ENCODE measurements at places on chromosomes 7 and 10.

DNA sequence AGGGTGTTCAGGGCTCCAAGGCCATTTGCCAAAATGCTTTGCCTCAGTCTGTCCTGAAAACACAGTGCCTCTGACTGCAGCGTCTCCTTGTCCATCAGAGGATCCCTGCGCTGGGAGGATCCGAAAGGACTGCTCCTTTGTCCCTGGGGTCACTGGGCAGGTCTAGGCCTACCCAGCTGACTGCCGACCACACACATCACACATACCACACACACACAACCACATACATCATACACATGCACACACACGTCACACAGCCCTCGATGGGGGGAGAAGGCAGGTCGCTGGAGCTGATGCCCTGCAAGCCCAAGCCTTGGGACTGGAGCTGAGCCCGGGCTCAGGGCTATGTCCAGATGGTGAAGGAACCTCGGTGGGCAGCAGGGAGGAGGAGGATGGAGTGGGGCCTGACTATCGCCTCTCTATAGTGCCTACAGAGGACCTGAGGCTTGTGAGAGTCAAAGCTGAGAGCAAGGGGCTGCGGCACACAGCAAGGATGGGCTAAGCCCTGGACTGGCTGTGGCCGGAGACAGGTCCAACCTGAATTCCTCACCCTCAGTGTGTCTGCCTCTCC, 29.1 kb downstream of the GPRIN2 start:
- DNase-seq = no peak

GRCh38 chr7:44087911-44088838, 5.8 kb upstream of the POLM start:
- no peak for DNase-seq

DNA sequence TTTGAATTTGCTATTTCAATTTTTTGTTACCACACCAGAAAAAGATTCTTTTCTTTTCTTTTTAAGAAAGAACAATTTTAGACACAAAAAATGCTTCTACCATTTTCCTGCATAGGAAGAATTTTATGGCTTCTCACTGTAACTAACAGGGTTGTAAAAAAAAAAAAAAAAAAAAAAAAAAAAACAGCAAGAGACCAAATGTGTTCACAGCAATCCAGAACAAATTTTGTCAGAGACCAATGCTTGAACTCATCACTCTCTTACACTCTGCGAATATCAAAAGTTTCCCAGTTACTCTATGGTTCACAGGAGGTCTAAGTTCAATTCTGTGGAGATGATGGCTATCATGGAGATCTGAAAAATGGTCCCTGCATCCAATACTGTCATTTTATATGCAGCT, 84.4 kb downstream of the CHCHD3 start:
- no peak for DNase-seq

GRCh38 chr10:119834188-119834587, 38.5 kb downstream of the MCMBP start:
- no peak for DNase-seq

- peak; percentile 67 for DNase-seq
Observed at GRCh38 chr10:101031796-101032636, 982 bp downstream of the SFXN3 start.

DNA sequence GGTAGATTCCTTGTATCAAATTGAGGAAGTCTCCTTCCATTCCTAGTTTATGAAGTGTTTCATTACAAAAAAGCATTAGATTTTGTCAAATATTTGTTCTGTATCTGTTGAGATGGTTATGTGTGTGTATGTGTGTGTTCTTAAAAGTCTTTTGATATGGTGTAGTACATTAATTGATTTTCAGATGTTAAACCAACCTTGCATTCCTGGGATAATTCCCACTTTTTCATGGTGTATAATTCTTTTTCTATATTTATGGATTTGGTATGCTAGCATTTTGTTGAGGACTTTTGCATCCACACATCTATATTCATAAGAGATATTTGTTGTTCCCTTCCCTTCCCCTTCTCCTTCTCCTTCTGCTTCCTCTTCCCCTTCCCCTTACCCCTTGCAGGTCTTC, 8.9 kb upstream of the GIMAP8 start:
- DNase-seq = no peak

DNA sequence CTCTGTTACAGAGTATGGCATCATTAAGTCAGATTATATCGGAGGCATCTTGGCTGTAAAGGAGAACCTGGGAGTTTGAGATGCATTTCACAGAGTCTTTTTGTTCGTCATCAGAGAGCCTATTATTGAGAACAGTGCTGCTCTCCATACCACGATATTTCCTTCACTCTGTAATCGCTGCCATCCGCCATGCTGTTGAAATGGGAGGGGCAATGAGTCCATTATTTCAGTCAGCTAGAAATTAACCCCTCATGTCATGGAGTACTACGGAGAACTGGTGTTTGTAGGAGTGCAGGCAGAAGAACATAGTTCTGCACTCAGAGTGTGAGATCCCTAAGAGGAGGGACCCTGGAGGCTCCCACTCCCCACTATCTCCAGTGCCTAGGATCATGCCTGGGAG, 59.2 kb downstream of the SLC16A12 start:
- DNase-seq = no peak

DNA sequence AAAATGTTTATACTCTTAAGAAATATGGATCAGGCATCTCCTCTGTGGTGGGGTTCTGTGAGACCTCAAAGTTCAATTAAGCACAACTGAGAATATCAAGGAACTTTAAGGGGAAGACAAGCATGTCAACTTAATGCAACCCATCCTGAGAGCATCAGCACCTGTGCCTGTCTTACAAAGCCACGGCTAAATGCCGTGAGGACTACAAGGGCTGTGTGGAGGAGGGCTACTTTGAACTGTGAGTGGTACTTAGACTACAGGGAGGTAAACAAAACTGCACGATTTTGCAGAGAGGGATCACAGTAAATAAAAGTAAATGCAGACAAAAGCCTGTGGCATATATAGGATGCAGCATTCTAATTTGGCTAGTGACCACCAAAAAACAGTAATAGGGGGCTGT, 139.1 kb downstream of the ATE1 start:
- DNase-seq = no peak

DNA sequence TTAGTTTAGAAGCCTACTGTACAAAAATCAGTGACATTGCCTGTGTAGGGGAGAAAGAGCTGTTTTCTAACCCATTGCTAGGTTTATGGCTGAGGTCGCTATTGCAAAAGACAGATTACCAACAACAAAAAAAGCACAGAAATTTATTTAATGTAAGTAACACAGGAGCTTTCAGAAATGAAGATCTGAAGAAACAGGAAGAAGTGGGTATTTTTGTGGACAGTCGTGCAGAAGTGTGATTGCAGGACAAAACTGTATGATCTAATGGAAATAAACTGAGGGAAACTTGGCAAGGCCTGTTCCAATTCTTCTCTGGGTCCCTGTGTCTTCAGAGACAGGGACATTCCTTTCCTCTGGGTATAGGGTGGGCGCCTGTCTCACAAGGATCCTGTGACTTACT, 87.4 kb downstream of the APBB1IP start:
- DNase-seq = no peak

DNA sequence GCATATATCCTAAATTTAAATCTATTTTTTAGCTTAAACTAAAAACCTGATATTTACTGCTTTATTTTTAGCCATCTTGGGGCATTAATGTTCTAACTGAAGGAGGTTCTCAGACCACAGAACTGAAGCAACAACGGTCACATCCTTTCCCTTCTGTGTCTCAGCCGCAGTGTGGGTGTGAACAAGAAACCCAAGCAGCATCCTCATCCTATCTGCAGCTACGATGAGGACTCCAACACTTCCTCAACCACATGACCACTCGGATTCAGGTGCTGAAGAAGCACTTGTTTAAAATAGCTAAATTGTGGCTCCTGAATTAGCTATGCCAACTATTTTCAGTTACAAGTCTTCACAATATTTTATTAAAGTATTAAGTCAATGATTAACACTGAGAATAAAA, 5.3 kb downstream of the ESYT2 start:
- DNase-seq = peak; percentile 96

DNA sequence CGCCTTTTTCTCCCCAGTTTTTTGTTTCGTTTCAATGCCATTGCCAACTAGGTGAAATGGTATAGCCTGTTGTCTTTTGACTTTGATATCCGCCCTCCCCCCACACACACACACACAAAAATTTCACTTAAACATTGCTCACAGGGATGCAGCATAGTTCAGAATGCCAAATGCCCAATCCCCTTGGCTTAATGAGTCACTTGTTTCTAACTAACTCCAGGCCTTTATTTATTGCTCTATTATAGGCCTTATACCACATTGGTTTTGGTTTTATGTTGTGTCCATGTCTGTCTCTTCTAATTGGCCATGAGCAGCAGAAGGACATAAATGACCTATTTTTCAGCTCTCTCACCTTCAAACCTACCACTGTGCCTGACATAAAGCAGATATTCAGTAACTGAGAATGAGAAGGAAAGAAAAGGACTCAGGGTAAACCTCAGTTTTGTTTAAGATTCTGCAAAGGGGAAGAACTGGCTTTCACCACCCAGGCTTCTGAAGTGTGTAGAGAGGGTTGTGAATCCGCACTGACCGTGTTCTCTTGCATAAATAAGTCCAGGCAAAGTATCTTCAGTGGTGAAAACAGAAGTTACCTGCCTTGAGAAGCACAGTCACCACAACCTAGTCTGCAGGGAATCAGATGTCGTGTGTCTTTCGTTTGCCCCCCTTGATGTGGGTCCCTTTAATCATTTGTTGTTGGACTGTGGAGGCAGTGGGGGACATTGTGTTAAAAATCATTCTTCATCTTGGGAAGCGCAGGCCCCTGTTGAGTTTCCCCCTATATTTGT, 139.8 kb downstream of the CELF2 start:
- DNase-seq = no peak

DNA sequence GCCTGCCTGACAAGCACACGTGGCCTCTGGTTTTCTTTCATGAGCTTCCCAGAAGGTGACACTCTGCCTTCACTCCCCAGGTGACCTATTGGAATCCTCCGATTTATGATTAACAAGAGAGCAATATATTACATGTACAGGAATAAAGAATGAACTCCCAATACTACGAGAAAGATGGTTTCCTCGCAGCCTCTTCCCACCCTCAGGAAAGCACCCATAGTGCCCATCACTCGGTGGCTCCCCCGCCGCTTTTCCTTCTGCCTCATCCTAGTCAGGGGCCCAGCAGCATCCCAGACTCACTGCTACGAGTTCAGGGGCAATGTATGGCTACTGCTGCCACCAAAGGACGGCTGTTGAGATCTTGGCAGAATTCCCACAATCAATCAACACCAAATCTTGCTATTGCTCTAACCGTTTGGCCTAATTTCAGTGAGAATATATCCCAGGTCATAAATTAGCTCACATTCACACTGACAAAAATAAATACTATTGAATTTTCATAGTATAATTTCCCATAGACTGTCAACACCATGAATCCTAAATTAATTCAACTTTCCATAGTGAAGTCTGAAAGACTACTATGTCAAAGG, 196.3 kb downstream of the TNS3 start:
- no peak for DNase-seq

DNA sequence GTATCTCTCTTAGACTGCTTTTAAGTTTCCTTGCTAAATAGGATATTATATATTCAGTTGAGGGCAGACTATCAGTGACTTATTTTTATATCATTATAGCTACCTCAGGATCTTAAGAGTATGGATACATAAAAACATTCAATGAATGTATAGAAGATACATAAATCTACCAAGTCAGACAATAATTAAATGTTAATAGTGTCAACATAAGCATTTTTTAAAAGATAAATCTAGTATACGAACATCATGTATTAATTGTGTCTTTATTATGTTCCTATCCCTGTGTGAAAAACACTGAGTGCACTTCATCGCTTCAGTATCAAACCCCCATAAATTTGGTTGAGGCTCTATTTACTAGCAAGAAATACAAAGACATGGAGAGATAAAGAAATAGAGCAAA, 242.8 kb downstream of the CRPPA start:
- no peak for DNase-seq

DNA sequence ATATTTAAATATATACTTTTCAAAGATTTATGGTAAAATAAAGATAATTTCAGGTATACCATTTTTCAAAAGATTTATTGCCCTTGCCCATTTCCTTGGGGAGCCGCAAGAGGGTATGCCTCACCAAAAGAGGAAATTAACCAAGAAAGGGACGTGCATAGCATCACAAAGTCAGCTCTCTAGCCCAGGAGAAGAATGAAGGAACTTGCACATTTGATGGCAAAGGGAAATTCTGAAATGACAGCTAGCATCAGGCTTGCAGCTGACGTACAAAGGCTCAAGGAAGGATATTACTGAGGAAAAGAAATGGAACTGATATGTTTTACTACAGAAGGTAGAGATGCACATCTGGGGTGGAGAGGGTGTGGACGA, 93.6 kb upstream of the RSU1 start:
- peak; percentile 62 for DNase-seq

GRCh38 chr10:58969576-58969975, 206.9 kb upstream of the PHYHIPL start:
- DNase-seq = no peak

- DNase-seq = no peak
Observed at GRCh38 chr7:82593780-82594179, 150.2 kb upstream of the CACNA2D1 start.

GRCh38 chr10:60645980-60646379, 132.3 kb upstream of the CDK1 start:
- DNase-seq = no peak

DNA sequence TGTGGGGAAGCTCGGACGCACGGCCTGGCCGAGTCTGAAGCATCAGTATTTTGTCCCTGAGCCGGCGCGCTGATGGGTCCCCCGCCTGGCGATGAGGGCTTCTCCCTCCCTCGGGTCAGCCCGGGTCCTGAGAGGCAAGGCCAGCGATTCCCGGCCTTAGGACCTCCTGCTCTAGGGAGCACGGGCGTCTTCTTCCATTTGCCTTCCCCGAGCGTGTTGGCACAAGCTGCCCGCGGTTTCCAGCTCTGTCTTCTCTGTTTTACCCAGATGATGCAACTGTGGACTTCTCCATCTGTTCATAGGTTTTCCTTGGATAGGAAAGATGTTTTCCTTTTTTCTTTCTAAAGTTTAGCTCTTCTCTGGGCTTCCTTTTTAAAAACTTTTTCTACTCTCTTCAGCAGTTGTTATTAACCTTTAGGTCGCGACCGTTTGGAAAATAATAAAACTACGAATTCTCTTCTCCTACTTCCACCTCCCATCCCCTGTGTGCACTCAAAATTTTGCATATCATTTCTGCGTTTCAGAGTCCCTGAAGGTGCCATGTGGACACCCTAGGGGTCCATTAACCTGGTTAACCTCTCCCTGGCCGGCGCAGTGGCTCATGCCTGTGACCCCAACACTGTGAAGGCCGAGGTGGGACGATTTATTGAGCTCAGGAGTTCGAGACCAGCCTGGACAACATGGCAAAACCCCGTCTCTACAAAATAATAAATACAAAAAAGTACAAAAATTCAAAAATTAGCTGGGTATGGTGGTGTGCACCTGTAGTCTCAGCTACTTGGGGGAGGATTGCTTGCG, 1.4 kb upstream of the SLC25A28 start:
- DNase-seq = peak; percentile 89
